ENCODE measurements at places on chromosomes 12 and 14.

- peak; percentile 42 for DNase-seq
Measured at GRCh38 chr12:54197431-54197909, 8.7 kb upstream of the SMUG1 start.

- no peak for DNase-seq
Measured at GRCh38 chr14:60275932-60276331, 26.9 kb downstream of the PPM1A start.

- DNase-seq, result no peak
Measured at GRCh38 chr14:51677266-51677665, 25.6 kb downstream of the FRMD6 start.

- DNase-seq, result no peak
Measured at GRCh38 chr12:24197532-24197931, 248.1 kb upstream of the SOX5 start.
